ENCODE measurements at places on chromosomes 4 and X.

GRCh38 chr4:98686847-98687246, 28.4 kb upstream of the TSPAN5 start:
- no peak for DNase-seq

GRCh38 chr4:19924761-19925160, 326.9 kb upstream of the SLIT2 start:
- DNase-seq: no peak

- peak; percentile 44 for DNase-seq
These were observed 39.9 kb downstream of the TXLNG start for GRCh38 chrX:16826207-16826606.

- no peak for DNase-seq
These were observed 293.1 kb downstream of the TENM3 start for GRCh38 chr4:182536221-182536811.

GRCh38 chr4:139214039-139214534, 37.1 kb upstream of the ELF2 start:
- DNase-seq: peak; percentile 64

DNA sequence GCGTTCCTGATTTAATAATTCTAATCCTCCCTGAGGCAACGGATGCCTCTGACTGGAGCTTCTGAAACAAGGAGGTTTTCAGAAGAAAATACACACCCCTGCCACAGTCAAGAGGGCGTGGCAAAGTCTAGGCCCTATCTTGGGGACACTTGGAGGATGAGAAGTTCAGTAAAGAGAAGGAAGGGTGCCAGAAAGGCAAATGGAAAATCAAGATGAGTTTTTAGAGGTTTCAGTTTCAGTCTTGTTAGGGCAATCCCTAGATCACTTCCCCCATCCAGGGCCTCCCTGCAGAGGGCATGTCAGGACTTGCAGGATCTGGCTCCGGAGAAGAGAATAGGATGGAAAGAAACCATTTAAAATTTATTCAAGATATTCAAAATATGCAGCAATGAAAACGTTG, 28.5 kb upstream of the FGF2 start:
- no peak for DNase-seq

DNA sequence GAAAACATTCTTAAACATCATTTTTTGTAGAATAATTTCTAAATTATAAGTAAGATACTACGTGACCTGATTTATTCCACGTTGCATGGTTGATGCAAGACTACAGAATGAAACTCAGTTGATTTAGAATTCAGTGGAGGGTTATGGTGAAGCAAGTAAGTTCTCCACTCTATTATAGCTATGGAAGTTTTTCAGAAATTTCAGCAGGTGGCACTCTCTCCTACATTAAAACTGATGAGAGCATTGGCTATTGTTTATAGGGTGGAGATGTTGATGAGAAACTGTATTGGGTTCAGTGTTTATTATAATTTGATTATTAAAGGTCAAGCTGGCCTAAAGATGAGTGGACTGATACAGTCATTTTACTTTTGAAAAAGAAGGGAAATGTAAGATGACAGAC, 88.0 kb downstream of the FNIP2 start:
- peak; percentile 55 for DNase-seq

DNA sequence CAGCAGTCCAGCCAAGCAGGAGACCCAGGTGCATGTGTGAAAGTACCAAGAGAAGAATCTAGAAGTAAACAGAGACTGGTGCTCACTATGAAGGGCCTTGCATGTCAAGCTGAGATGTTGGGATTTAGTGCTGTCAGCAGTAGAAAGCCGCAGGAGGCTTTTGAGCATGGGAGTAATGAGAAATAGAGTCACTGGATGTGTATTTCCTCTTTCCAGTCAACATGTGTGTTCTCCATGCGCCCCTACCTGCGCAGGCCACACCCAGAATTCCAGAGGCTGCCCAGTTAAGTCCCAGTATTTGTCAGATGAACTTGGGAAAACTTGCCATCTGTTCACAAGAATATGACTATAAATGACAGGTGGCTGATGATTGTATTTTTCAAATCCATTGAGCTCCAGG, 4.5 kb upstream of the MAMLD1 start:
- DNase-seq: no peak

- DNase-seq: no peak
These were observed 92.7 kb downstream of the TENT5D start for GRCh38 chrX:80512924-80513323.

DNA sequence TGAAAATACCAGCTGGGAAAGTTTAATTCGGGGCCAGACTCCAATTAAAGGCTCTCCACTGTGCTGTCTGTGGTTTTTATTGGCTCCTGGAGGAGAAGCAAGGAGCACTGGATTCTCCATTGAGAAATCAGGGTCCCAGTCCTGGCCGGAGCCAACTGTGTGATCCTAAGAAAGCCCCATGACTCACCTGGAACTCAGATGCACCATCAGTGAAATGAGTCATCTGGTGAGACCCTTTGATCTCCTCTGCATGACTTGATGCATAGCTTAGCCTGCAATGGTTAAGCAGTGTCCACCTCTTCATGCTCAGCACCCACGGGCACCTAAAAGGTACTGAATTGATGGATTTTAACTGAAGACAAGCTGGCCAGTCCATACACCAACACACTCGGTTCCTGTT, 119.2 kb upstream of the VCX3B start:
- no peak for DNase-seq

- no peak for DNase-seq
These were observed 5.2 kb downstream of the TKTL1 start for GRCh38 chrX:154300816-154301215.

DNA sequence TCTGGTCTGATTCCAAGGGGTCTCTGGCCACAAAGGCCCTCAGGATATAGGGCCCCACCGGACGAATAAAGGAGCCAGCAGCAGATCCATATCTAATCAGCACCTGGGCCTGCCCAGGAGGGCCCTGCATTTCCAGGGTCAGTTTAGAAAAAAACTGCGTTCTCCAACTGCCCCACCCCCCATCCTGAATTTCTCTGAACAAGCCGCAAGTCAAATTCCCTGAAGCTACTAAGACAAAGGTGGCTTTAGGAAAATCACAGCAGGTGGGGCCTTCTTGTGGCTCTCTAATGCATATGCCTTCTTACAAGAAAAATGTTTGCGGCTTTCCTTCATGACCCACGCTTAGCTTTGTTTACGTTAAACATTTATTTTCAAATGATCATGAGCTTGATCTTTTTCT, 76.6 kb downstream of the MBNL3 start:
- DNase-seq: no peak

- no peak for DNase-seq
These were observed 5.2 kb upstream of the RBMXL3 start for GRCh38 chrX:115183980-115184379.

- DNase-seq: peak; percentile 52
These were observed 4.2 kb upstream of the ZNF157 start for GRCh38 chrX:47366041-47366722.

- no peak for DNase-seq
These were observed 33.0 kb downstream of the NSG1 start for GRCh38 chr4:4419896-4420295.

DNA sequence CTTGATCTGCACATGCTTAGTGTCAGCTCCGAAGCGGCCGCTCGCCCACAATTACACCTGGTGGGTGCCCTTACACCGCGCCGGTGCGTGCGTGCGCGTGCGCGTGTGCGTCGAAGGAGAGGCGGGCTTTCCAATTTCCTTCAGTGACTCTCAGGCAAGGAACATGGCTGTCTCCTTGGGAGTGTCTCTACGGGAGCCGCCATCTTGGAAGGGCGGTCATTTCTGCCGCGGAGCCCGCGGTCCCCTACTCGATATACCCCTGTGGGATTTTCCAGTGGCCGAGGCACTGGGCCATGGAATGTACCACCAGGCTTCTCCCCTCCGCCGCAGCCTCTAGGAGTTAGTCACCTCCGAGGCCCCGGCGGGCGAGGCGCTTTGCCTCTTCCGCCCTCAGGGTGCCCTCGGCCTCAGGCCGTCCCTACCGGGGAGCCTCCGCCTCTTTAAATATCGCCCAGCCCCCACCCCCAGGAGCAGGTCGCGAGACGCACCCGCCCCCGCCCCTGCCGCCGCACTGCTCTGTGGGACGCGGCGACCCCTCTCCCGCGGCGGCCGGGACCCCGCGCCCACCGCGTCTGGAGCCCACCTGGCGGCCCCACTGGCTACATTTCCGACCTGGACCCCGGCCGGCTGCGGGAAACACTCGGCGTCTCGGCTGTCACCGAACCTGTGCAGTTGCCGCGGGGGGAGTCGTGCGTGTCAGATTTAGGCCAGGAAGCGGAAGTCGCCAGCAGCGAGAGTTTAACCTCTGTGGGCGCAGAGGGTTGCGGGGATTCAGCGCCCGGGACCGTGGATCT, at the start of gene ZNF41:
Gene ZNF41 (minus strand): TSS at position 711 of the 794 bp plus-strand sequence. CDS start 15,741 bp downstream, outside the sequence.
- peak; percentile 86 for DNase-seq

DNA sequence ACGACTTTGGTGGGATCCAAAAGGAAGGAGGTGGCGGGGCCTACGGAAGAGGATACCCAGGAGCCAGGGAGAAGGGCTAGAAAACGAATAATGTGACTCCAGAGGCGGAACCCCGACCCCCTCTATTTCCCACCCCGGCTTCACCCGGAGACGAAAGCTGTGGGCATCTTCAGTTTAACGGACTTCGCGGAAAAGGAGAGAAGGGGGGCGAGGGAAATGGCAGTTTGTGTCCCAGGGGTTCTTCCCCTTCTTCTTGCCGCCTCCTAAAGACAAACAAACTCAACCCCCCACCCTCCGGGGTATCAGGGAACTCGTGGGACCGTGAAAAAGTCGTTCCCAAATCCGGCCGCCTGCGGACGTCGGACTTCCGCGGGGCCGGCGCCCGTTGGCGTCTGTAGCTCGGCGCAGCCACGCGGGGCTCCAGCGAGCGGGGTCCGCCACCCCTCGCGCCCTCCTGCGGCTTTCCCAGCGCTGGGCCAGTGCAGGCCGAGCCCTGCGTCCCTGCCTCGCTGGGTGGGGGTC, 3.6 kb upstream of the LEF1 start:
- DNase-seq: peak; percentile 65

DNA sequence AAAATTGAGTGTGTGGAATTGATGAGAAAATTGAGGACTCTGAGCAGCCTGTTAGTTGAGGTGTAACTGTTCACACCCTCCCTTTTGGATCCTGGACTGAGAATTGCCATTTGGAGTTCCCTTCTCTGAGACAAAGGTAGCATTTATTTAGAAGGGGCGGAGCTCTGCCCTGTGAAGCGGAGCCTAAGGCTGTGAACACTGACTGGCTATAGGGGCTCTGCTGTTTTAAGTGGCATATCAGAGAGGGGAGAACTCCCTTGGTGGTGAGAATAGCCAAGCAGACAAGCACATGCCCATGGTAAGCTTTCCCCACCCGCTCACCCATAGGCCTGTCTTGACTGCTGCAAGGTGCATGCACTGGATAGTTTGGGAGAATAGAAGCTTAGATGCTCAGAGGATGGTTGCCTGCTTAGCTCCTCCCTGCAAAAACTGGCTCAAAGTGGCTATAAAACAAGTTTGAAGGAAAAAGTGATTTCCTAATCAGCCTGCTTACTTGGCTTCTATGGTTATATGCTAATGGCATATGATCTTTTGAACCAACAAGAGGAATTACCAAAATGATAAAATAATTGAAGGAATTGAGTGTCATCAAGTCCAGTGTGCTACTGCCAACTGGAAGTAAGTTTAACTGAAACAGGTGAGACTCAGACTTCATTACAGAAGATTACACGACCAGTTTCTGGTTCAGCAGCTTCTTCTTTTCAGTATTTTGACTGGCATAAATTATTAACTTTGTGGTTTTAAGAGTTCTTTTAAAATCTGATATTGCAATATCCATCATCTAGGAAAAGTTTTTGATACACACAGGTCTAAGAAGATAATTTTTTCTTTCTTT, 108.4 kb downstream of the AFF1 start:
- DNase-seq: no peak

DNA sequence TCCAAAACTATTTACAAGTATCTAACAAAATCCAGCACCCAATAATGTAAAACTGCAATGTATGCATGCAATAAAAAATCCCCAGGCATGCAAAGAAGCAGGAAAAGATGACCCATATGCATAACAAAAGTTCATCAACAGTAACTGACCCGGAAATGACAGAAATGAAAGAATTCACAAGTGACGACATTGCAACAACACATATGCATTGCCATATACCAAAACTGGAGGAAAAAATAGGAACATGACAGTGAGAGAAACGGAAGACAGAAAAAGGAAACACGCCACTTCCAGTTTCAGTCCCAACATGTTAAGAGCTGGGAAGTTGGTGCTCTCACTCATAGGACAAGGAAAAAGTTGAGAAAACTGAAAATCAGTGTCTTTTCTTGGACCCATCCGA, 154.6 kb downstream of the EVC2 start:
- no peak for DNase-seq
